ENCODE measurements at places on chromosomes 3 and 15.

- no peak for DNase-seq
Observed at GRCh38 chr3:6229778-6230410, 631.0 kb upstream of the GRM7 start.

DNA sequence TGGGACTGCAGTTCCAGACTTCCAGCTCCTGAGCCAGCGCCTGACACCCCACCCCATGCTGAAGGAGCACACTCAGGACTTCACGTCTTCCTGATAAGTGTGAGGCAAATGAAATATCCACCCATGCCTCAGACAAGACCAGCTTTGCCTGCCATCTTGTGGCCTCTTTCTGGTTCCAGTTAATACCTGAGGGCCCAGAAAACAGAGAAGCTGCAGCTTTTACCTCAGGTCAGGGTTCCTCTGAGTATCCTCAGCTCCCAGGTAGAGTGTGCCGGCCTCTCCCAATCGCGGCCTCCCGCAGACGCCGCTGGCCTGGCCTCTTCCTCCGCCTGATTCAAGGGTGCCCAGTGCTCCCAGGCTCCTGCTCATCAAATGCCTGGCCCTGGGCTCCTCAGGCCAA, 5.1 kb upstream of the KLHL6 start:
- no peak for DNase-seq

DNA sequence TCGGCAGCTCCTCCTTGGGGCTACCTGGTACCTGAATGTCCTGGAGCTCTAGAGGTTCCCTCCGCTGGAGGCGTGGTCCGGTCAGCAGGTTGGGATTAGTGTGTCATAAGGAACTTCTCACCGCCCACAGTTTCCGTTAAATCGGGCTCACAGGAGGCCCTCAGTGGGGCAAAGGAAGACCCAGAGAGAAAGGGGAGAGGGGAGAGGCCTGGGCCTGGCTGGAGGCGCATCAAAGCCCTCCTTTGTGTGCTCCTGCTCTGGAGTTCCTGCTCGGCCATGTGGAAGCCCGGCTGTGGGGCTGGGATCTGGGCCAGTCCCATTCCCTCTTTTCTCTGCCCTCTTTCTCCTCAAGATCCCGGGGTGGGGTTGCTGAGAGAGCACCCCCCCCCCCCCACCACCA, at the start of gene RLBP1:
RLBP1 (minus strand) TSS at position 37 of the 400 bp plus-strand sequence. CDS start 2,604 bp downstream, outside the sequence.
- no peak for DNase-seq

GRCh38 chr3:40584625-40585189, 59.9 kb downstream of the ZNF621 start:
- DNase-seq, result peak; percentile 34

DNA sequence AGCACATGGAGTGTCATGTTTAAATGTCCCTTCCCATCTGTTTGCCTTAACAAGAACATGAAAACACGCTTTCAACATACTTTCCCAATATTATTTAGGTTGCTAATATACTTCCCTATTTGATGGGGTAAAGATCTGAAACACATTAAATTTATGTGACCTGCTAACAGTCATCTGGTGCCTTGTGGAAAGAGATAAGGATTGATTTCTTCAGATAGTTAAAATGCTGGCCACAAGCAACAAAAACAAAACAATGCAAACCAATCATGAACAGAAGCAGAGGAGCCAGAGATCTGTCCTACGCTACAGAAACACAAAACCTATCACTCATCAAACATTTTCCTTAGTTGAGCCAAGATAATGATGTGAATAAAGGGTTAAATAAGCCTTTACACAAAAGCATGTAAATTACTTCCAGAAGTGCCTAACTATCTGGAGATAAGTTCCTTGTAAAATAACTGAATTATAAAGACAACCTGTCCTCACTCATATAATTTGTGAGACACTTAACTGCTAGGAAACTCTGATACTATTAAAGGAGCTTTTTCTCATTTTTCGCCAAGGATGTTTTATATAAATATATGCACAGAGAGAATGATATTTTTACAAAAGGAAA, 109.9 kb downstream of the NSUN3 start:
- no peak for DNase-seq

All from amniotic stem cell (primary cell).